CD4-positive, alpha-beta T cell treated with Interleukin-6 at 100 ng/mL for 8 hours (primary cell): ENCODE measurements at places on chromosomes 7 and 10.

DNA sequence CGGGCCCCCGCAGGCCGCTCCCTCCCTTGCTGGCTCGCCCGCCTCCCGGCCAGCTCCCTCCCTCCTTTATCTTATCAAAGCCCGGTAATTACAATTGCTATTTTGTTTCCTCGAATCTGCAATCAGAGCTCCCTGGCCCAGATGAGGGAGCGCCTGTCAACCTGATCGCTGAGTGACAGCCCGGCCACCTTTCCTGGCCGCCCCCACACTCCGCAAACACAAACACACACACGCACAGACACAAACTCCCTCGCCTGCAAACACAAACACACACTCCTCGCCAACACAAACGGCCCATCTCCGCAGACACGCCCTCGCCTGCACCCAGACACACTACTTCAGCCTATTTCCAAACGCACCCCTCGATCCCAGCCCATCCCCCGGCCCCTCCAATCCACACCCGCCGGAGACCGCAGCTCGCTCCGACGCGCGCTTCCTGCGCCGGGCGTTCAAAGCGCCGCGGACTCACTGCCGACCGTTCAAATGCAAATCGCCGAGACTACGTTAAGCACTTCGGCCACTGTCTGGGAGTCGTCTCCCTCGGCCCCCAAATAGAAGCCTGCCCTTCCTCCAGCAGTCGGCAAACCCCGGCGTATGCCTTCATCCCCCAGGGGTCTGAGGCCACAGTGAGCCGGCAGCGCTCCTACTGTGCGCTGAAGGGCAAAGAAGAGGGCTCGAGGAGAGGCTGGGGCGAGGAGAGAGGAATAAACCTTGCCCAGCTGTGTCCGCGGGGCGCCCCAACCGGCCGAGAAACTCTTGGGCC, 3.0 kb upstream of the FGF8 start:
- DNase-seq: no peak

DNA sequence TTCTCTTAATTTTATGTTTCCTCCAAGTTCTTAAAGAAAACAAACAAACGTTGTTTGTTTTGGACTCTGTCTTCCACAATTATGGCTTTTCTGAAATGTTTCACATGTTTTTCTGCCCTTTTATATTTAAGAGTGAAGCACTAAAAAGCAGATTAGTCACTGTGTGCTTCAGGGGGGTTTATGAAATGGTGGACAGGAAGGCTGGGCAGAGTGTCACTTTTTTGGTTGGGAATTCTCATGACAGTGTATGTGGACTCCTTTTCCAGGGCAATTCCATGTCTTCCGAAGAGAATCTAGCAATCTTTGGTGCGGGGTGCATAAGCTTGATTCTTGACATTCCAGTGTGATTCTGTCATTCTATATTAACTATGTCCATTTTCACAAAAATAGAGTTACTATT, 669.4 kb downstream of the PARD3 start:
- no peak for DNase-seq

GRCh38 chr7:133119067-133119466, 37.2 kb upstream of the CHCHD3 start:
- DNase-seq: no peak

DNA sequence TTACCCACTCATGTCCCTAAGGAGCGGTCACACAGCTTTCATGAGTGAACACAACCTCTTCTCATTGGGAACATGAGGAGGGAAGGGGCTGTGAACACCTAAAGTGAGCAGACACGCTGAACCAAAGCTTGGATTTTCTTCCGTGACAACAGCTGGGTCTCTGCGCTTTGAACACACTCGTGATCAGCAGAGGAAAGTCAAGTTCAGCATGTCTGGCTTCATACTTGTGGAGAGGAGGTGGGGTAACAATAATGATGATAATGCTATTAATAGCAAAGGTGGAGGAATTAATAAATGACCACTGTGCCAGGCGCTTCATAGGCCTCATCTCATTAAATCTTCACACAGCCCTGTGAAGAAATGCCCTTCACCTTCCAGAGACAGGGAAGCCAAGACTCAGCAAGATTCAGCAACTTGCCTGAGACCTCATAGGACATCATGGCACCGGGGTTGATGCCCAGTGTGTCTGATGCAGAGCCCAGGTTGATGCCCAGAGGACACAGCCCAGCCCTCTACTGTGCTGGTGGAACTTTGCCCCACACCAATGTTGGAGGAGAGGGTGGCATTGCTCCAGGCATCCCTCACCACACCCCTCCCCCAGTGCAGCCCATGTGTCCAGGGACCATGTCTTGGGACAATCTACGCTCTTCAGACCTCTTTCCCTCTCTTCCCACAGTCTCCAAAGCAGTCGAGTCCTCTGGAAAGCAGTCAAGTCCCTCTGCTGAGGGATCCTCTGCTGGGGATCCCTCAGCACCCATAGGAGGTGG, 40.6 kb downstream of the GSDME start:
- DNase-seq: no peak

DNA sequence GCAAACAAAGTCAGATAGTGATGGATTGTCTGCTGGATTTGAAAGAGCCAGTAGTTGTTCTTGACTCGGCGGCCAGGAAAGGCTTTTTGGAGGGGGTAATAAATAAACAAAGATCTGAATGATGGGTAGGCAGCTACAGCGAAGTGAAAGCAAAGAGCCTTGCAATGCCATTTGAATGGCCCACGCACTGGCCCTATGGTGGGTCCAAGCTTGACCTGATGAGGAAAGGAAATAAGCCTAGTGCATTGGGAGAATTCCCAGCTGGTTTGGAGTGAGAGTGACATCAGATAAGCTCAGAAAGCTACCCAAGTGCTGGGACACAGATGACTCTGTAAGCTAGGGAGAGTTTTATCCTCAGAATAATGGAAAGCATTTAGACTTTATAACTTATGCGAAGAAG, 365.2 kb downstream of the PLXDC2 start:
- DNase-seq: no peak

GRCh38 chr7:77330169-77330882, 85.8 kb downstream of the GSAP start:
- peak; percentile 37 for DNase-seq

DNA sequence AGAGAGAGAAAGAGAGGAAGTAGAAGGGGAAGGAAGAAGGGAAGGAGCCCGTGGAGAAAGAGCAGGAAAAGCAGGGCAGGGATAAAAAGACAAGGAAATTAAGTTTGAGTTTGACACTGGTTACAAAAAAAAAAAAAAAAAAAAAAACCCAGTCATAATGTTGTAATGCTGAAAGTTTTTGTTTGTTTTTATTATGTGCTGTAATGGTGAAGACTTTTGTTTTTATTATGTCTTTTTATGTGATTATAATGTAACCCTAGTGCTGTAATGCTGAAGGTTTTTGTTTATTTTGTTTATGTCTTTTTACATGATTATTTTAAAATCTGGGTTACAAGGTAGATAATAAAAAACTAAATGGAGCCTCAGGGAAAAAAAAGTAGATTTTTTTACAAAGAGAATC, 184.8 kb downstream of the SEMA3A start:
- no peak for DNase-seq

DNA sequence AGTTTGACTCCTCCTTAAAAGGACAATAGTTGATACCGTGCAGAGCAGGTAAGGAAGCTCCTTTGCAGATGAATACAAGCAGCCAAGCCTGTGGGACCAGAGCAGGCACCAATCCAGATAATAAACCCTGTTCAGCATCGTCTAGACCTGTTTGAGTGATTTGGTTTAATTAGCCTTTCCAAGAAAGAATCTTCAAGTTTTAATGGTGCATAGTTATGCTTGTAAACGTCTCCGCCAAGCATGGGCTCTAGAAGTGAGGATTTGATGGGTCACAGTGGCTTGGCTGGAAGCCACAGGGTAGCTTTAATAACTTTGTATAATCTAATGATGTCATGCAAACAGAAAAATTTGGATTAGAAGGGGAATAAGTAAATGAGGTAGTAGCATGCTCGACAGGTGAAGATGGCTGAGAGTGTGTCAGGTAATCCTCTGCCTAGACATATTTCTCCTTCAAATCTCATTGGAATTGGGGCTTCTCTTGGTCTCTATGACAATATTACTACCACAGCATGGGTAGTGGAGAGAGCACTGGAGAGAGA, 188.4 kb downstream of the DYNC1I1 start:
- no peak for DNase-seq

- DNase-seq: no peak
Measured at GRCh38 chr7:148031019-148031418, 559.5 kb upstream of the C7orf33 start.
